ENCODE measurements at places on chromosomes 16 and 17.

- H3K4me1 ChIP-seq = no peaks in the 10 kb centered on the region
- peaks cover 3% of the 10 kb centered on the region for H3K27me3 ChIP-seq
- no peak for DNase-seq
- no peak overlapping the region for H3K4me3 ChIP-seq
These were observed 24.0 kb downstream of the PIK3R5 start for GRCh38 chr17:8941520-8941919.

DNA sequence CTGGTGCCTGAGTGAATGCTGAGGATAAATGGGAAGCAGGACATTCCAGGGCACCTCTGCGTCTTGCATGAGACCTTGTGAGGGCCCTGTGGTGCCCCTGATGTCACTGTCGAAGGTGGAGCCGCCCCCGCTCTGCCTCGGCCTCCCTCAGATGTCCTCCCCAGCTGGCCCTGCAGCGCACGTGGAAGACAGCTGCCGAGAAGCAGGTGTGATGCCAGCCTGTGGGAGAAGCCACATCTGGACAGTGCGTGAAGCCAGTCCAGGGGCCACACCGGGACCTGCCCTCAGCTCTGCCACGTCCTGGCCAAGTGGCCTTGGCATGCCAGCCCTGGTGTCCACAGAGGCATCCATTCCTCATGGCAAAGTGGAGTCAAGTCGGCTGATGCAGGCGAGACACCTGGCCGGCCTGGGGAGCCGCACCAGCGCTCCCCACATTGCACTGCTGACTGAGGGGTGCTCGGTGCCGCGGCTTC lies 21.6 kb upstream of the METRNL start:
- no peaks in the 10 kb centered on the region for H3K36me3 ChIP-seq
- no peak overlapping the region for H3K4me3 ChIP-seq
- H3K27ac ChIP-seq = no peak overlapping the region
- no peaks in the 10 kb centered on the region for H3K27me3 ChIP-seq
- DNase-seq = no peak

- H3K27ac ChIP-seq = no peak overlapping the region
- DNase-seq = no peak
- no peaks in the 10 kb centered on the region for H3K27me3 ChIP-seq
- H3K4me1 ChIP-seq = no peaks in the 10 kb centered on the region
- no peaks in the 10 kb centered on the region for H3K36me3 ChIP-seq
- no peak overlapping the region for H3K4me3 ChIP-seq
These were observed 4.2 kb downstream of the CCDC200 start for GRCh38 chr17:43224146-43224705.

DNA sequence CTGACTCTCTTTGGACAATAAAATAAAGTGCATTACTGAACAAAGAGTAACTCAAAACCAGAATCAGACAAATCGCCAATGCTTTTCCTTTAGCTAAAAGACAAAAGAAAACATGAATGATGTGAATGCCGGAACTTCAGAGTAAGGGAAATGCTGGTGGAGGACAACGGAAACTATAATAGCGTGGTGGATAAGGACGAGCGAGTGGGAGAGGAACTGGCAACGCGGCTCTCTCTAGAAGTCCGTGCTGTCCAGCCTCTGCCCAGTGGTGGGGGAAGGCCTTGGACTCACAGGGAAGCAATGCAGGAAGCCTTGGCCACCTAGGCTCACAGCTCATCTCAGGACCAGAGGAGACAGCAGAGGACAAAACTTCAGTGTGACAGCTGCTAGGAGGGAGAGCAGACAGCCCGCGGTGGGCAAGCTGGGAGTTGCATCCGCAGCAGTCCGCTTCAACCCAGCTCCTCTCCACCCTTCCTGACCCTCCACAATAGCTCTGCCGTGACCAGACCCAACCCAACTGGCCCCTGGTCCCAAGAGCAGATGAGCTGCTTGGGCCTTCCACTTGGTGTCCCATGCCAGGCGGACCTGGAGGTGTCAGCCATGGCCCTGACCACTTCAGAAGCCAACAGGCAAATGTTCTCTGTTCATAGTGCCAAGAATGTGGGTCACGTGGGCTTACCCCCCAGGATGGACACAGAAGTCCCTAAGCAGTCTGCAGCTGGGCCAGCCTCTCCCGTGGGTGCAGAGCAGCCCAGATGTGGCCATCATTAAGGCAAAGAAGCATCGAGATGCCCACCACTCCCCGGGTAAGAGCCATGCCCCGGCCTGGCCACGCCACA lies 5.3 kb upstream of the FAAP100 start:
- H3K4me3 ChIP-seq = no peak overlapping the region
- no peaks in the 10 kb centered on the region for H3K27me3 ChIP-seq
- H3K36me3 ChIP-seq = no peaks in the 10 kb centered on the region
- peaks cover 17% of the 10 kb centered on the region for H3K4me1 ChIP-seq
- no peak for DNase-seq

DNA sequence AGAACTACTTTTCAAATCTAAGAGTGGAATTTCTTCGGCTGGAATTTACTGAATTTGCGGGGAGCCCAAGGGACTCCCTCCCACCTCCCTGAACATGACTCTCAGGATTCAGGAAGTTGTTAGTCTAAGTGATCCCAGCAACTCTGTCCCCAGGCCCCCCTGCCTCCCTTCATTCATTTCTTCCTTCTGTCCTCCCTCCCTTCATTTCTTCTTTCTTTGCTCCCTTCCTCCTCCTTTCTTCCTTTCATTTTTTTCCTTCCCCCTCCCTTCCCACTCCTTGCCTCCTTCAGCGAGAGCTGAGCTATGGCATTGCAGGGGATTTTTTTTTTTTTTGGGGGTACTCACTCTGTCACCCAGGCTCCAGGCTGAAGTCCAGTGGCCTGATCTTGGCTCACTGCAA lies 10.9 kb upstream of the JUP start:
- no peak overlapping the region for H3K27ac ChIP-seq
- no peak overlapping the region for H3K4me3 ChIP-seq
- H3K36me3 ChIP-seq = no peaks in the 10 kb centered on the region
- peaks cover 43% of the 10 kb centered on the region for H3K4me1 ChIP-seq
- H3K27me3 ChIP-seq = no peaks in the 10 kb centered on the region
- DNase-seq = peak; percentile 4

GRCh38 chr17:54891176-54891821 lies 9.4 kb upstream of the TOM1L1 start:
- DNase-seq = peak; percentile 85
- no peaks in the 10 kb centered on the region for H3K36me3 ChIP-seq
- no peak overlapping the region for H3K4me3 ChIP-seq
- no peaks in the 10 kb centered on the region for H3K27me3 ChIP-seq
- no peak overlapping the region for H3K27ac ChIP-seq

GRCh38 chr16:57253466-57253865 lies 8.4 kb downstream of the ARL2BP start:
- peak overlapping the region; percentile 75 for H3K27ac ChIP-seq
- H3K4me1 ChIP-seq = no peaks in the 10 kb centered on the region
- no peaks in the 10 kb centered on the region for H3K27me3 ChIP-seq
- no peak overlapping the region for H3K4me3 ChIP-seq
- DNase-seq = no peak

GRCh38 chr17:83051396-83052240 lies 27.8 kb upstream of the METRNL start:
- peak overlapping the region; percentile 74 for H3K4me3 ChIP-seq
- DNase-seq = peak; percentile 100
- no peaks in the 10 kb centered on the region for H3K36me3 ChIP-seq
- peaks cover 9% of the 10 kb centered on the region for H3K4me1 ChIP-seq

DNA sequence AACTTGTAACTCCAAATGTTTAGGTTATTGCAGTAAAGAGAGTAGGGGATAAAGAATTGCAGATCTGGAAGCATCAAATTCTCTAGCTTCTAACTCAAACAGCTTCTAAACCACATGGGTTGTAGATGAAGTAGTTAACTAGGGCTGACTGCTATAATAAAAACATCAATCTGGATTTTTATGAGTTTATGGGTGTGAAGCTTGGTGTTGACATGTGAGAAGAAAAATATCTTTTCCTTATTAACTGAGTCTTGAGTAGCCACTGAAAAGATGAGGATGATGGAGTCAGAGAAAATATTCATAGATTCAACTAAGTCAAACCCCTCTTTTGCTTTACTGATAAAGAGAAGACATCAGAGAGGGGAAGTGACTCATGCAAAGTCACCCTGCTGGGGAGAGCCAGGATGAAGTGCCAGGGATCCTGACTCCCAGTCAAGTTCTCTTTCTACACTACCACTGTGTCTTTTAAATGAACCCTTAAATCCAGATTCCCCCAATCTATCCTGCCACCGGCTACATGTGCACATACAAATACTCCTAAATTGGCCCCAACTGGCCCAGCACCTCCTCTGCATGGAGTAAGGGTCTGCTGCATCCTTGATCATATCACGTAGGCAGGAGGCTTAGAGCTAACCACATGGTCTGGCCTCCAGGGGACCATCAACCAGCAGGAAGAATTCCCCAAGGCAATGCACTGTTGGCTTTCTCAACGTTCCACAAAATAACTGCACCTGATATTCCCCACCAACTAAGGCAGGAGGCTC lies 264.0 kb upstream of the CCL2 start:
- H3K36me3 ChIP-seq = no peaks in the 10 kb centered on the region
- no peak overlapping the region for H3K27ac ChIP-seq

DNA sequence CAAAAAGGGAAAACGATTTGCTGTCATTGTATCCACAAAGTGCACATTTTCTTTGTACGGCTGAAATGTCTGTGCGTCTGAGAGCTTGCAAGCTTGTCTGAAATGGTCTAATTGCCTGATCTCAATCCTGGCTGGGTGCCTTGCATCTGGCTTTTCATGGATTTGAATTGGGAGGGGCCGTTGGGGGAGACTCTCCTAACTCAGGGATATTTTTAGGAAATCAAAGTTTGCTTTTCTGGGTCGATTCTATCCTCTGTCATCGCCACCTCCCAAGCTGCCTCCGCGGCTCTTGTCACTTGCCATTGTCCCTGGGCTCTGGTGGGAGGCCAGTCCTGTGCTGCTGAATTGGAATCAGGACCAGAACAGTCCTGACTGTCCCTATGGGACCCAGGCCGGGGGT lies 33.3 kb upstream of the MGAT5B start:
- H3K4me3 ChIP-seq = no peak overlapping the region
- DNase-seq = no peak
- H3K27me3 ChIP-seq = peaks cover under 1% of the 10 kb centered on the region
- no peak overlapping the region for H3K27ac ChIP-seq

DNA sequence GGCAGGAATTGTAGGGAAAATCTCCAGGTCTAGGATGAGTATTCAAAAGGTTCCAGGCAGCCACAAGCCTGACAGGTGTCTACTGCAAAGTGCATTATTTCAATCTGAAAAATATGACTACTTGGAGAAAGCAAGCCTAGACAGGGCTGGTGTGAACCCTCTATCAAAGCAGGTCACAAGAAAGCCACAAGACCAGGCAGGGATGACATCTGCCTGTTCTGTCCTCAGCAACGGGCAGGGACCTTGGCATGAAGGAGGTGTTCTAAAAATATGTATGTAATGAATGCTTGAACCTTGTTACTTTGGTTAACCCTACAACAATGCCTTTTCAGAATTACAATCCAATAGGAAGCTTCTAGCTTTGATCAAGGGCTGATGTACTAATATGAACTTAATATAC lies 1.2 kb upstream of the COX6A2 start:
- DNase-seq = no peak
- no peaks in the 10 kb centered on the region for H3K27me3 ChIP-seq
- peaks cover 15% of the 10 kb centered on the region for H3K4me1 ChIP-seq
- H3K4me3 ChIP-seq = no peak overlapping the region

DNA sequence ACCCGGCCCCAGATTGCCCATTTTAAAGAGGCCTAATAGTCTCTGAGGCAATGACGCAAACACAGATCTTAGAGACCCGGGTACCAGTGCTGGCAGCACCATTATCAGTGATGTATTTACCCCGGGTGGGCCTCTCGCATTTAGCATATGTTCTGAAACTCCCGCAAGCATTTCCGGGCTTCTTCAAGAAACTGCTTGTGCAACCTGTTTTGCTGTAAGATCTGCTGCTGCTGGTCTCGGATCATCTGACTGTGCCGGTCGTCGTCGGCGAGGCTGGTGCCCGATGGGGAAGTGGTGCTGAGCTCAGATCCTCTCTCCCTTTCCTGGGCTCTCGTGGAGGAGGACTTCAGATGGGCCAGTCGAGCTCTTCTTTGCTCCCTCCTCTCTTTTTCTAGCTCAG lies 12.5 kb downstream of the CEP295NL start:
- H3K36me3 ChIP-seq = no peaks in the 10 kb centered on the region
- DNase-seq = no peak
- no peak overlapping the region for H3K4me3 ChIP-seq
- H3K4me1 ChIP-seq = no peaks in the 10 kb centered on the region
- H3K27ac ChIP-seq = peak overlapping the region; percentile 60

DNA sequence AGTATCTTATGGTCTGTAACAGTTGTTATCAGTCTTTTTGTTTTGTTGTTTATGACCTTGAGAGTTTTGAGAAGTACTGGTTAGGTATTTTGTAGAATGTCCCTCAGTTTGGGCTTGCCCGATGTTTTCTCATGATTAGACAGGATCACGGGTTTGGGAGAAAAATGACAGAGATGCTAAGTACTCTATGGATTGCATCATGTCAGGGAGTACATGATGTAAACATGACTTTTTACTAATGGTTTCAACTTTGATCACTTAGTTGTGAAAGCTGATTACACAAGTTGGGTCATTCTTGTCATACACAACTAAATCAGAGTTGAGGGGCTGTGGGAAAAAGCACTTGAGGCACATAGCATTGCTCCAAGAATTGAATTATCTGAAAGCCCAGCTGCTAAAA lies 94.7 kb upstream of the SIAH1 start:
- H3K27ac ChIP-seq = no peak overlapping the region
- no peak for DNase-seq
- no peaks in the 10 kb centered on the region for H3K27me3 ChIP-seq
- no peaks in the 10 kb centered on the region for H3K36me3 ChIP-seq

GRCh38 chr17:61368832-61369450 lies 30.7 kb upstream of the TBX2 start:
- no peak overlapping the region for H3K27ac ChIP-seq
- DNase-seq = no peak
- H3K4me3 ChIP-seq = no peak overlapping the region

- no peak overlapping the region for H3K4me3 ChIP-seq
- H3K27me3 ChIP-seq = no peaks in the 10 kb centered on the region
- H3K4me1 ChIP-seq = no peaks in the 10 kb centered on the region
- DNase-seq = no peak
- no peaks in the 10 kb centered on the region for H3K36me3 ChIP-seq
- no peak overlapping the region for H3K27ac ChIP-seq
These were observed 225.1 kb downstream of the IRX3 start for GRCh38 chr16:54061454-54061853.

- peaks cover 8% of the 10 kb centered on the region for H3K4me1 ChIP-seq
- DNase-seq = no peak
- no peaks in the 10 kb centered on the region for H3K36me3 ChIP-seq
- H3K27ac ChIP-seq = no peak overlapping the region
- no peaks in the 10 kb centered on the region for H3K27me3 ChIP-seq
- H3K4me3 ChIP-seq = no peak overlapping the region
These were observed 82.0 kb upstream of the NKD1 start for GRCh38 chr16:50466170-50466569.

DNA sequence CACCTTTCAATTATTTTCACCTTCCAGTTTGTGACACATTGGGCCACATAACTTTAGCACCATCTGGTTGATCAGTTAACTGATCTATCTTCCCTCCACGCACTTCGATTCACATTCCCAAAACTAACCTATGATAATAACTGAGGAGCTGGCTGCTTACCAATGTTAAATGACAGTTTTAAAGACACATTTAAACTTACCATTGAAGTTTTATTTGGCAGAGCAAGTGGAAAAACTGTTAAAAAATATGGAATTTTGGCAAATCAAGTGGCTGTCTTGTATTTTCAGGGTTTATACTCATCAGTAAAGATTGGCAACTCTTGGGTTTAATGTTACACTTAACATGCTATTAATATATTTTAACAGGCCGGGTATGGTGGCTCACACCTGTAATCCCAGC lies 5.4 kb upstream of the APOH start:
- DNase-seq = no peak
- H3K36me3 ChIP-seq = no peaks in the 10 kb centered on the region
- peaks cover 4% of the 10 kb centered on the region for H3K4me1 ChIP-seq
- H3K27me3 ChIP-seq = no peaks in the 10 kb centered on the region
- H3K27ac ChIP-seq = no peak overlapping the region

All from hepatocyte (in vitro differentiated cells).